ENCODE measurements at places on chromosomes 12 and 14.
A peak's percentile ranks its signal among the peaks of the same experiment; 100 is the strongest.

DNA sequence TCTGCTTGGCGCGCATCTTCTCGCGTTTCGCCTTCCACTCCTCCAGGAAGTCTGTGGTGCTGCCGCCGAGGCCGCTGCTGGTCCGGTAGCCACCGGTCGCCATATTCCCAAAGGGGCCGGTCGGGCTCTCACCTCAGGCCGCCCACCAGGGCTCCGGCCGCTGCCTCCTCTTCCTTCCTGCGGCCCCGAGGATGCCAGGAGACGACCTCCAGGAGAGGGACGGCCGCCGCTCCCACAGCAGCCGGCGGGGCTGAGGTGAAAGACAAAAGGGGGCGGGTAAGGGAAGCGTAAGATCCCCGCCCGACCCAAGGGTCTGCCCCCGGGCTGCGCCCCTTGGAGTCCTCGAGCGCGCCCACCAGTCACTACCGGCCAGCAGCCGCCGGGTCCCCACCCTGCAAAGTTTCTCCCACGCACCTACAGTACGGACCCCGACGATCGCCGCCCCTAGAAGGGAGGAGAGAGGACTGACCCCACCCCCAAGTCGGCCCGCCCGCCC lies 574 bp downstream of the PAWR start:
- DNase-seq, result peak; percentile 50

DNA sequence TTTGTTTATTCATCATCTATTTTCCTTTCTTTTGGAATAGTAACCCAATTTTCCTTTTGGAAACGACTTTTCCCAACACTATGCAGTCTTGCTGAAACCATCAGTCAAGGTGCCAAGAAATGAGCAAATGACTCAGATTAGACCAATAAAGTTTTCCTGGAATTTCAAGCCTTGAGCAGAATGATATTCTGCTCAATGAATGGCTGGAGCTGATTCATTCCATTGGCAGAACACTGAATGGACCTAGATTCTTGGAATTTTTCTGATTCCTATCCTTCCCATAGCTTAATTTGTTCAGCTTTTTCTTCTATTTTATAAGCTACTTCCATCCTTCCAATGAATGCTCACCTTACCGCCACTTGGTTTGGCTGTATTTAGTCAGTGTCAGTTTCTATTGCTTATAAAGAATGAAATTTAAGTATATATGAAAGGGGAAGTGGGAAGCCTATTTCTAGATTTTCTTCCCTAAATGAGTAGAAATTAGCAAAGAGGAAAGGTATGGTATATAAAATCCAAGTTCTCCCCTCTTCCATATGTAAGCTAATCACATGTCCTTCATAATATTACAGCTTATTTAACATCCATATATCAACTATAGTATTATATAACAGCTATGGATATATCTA lies 89.0 kb downstream of the C14orf39 start:
- no peak for DNase-seq

- DNase-seq, result no peak
Measured at GRCh38 chr14:35760143-35760542, 49.0 kb downstream of the RALGAPA1 start.

GRCh38 chr12:63093084-63093483 lies 57.9 kb downstream of the AVPR1A start:
- DNase-seq, result no peak

DNA sequence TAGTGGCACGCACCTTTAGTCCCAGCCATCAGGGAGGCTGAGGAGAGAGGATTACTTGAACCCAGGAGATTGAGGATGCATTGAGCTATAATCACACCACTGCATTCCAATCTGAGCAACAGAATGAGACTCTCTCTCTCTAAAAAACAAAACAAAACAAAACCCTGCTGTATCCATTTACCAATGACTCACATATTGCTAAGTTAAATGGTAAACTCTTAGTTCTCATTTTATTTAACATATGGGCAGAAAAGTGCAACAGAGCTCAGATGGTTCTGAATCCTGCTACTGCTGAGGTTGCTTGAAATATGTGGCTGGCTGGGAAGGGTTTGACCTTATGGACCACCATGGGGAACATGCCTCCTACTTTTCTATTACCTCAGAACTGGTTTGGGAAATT lies 33.7 kb upstream of the CCNT1 start:
- DNase-seq, result no peak

DNA sequence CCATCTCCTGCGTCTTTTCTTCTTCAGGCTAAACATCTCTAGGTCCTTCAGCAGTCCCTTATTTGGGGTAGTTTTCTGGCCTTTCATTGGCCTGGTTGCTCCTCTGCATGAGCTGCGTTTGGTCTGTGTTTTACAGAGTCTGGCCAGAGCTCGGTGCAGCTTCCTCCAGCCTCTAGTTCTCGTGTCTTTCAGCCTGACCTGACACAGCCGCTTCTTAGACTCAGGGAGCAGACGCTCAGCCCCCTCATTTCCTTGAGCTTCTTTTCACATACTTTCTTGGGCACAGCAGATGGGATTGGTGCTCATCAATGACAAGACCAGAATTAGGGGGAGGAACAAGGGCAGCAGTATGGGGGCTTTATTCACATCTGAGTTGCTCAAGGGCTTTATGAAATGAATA lies 13.6 kb upstream of the GSG1 start:
- no peak for DNase-seq

DNA sequence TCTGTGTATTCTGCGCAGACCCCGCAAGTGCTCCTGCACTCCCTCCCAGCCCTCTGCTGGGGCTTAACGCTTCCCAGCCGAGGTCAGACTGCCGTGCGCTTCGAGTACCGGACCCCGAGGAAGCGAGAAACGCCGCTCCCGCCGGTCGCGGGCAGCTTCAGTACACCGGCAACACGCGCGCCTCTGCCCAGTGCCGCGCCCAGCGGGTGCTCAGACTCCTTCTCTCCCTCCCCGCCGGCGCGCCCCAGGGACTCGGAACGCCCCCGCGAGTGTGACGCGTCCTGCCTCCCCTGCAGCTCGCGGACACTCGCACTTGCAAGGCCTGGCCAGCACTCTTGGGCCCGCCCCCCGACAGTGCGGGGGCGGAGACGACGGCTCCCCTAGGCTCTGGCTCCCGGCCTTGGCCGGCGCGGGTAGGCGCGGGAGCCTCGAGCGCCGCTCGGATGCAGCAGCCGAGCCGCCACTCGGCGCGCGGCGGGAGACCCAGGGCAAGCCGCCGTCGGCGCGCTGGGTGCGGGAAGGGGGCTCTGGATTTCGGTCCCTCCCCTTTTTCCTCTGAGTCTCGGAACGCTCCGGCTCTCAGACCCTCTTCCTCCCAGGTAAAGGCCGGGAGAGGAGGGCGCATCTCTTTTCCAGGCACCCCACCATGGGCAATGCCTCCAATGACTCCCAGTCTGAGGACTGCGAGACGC lies at the start of gene PTGER2:
Gene PTGER2 (plus strand): TSS at position 410 of the 692 bp plus-strand sequence. CDS start 237 bp downstream, at position 647.
- DNase-seq, result peak; percentile 48

GRCh38 chr12:3135522-3136461 lies 58.6 kb downstream of the TSPAN9 start:
- DNase-seq, result peak; percentile 49

- DNase-seq, result no peak
Measured at GRCh38 chr12:39671898-39672875, 52.6 kb upstream of the ABCD2 start.

GRCh38 chr12:11811008-11811407 lies 161.5 kb downstream of the ETV6 start:
- no peak for DNase-seq

GRCh38 chr12:52540531-52540930 lies 12.4 kb downstream of the KRT71 start:
- no peak for DNase-seq

- DNase-seq, result peak; percentile 41
Measured at GRCh38 chr14:104694991-104695659, 5.7 kb downstream of the INF2 start.

DNA sequence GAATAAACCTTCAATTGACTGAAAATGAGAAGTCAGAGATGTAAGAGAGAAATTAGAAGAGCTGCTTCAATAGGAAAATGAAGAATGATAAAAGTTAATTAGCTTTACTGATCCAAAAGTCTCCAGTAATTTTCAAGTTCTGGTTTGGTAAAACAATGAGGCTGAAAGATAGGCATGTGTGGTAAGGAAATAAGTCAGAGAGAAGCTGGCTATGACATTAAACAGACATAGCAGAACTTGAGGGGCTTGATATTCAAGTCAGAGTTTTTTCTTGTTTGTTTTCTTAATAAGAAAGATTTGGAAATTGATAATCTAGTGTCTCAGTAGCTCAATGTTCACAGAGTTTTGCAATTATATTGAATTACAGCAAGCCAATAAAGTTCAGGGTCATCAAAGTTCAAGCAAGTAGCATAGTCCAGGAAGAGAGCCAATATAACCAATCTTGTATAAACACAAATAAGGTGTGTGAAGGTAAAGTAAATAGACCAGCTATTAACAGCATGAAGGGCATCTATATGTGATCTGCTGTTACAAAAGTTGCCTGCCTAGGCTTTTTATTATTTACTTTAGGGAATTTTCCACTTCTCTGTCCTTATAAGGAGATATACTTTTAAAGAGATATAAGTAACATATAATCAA lies 1111.5 kb downstream of the TRHDE start:
- DNase-seq, result no peak

DNA sequence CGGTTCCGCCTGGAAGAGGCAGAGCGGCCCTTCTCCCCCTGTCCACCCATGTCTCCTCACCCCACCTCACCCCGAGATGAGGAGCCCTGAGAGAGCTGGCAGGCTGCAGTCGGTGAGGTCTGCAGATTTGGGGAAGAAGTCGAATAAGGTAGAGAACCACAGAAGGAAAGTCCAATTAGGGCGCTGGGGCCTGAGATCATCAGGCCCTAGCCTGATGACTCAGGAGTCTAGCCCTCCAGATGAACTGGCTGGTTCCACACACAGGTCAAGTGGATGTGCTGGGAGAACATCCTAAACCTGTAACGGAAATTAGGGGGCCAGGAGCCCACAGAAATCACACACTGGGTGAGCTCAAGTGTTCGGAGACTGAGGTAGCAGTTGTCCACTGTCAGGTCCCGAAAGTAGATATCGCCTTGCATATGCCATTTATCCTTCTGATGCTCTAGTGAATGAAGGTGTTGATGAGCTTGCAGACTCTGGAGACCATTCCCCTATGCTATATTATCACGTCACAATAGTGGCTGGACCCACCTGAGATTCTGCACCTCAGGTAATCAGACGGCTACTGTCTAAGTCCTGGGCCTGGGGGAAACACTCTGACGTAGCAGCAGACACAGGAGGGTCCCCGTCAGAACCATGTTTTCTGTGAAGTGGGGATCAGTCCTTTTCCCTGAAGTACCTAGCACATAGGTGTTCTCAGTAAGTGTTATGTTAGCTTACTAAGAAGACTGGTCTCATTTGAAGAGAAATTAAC lies 886 bp upstream of the METTL17 start:
- no peak for DNase-seq

DNA sequence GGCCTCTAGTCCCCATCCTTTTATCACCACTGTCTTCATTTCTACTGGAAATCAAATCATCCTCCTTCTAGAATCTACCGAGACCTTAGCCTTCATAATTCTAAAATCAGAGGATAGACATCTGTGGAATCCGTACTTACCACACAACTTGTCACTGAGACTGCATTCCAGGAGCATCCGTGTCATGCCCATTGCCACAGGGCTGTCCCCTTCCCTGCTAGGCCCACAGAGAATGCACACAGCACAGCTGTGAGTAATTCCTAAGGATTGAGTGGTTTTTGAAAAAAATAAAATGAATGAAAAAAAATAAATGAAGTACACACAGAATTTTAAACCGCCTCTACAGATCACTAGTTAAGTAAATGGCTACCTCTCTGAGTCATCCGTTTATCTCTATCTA lies 21.0 kb upstream of the MAGOHB start:
- no peak for DNase-seq

DNA sequence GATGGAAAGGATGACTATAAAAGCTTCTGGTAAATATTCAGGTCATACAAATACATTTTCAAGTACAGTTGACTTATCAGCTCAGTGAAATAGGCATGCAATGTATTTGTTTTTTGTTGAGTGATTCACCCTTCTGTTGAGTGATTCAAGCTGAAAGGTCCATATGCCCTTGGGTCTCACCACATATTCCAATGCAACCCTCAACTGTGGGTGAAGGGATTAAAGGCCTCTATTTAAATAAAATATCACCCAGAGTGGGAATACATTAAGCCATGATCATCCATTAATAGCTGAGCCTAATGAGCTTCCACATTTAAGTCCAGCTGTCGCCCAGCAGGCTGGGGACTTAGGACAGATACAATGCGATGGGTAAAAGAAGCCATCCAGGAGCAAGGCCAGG lies 120.2 kb downstream of the CRACR2A start:
- DNase-seq, result no peak

Measured in endothelial cell (in vitro differentiated cells).